ENCODE measurements at places on chromosomes 5 and 9. TPM values are rescaled to one million over a fixed set of nuclear protein-coding genes. Genes with fewer than 3 reads are reported as not detected.

Gene LARP1
- total RNA-seq: 203 TPM

Gene NEUROG1
- not detected for total RNA-seq

Gene GFPT2
- 0.33 TPM for total RNA-seq

Gene EGFLAM
- total RNA-seq: not detected

Gene CMYA5
- total RNA-seq: 0.07 TPM

Gene HTR4
- total RNA-seq: not detected

Gene NR6A1
- total RNA-seq: 1.8 TPM

Gene PHF24
- total RNA-seq: not detected

Gene F2RL2
- not detected for total RNA-seq

Gene IFNE
- not detected for total RNA-seq

Gene ADAMTS16
- not detected for total RNA-seq

Gene RNF208
- 5.0 TPM for total RNA-seq

Gene PRDM9
- total RNA-seq: not detected

Gene GLRA1
- total RNA-seq: not detected

Gene CXCL14
- total RNA-seq: not detected

Gene CA9
- total RNA-seq: 0.38 TPM

Gene SLCO6A1
- not detected for total RNA-seq

Gene DNAH5
- total RNA-seq: not detected

Gene SLC6A18
- not detected for total RNA-seq

Gene TSC1
- 19.7 TPM for total RNA-seq

Gene SLC22A4
- total RNA-seq: 2.0 TPM

Gene CDHR2
- total RNA-seq: 0.19 TPM

Gene PCDHB8
- total RNA-seq: not detected

Gene IL31RA
- 0.31 TPM for total RNA-seq

Gene PIK3R1
- 31.4 TPM for total RNA-seq

Gene PSD2
- not detected for total RNA-seq

Gene SMIM33
- total RNA-seq: 0.37 TPM

Gene OGN
- not detected for total RNA-seq

Gene IL9
- not detected for total RNA-seq

Gene SPATA31D4
- total RNA-seq: not detected

Gene LCN1
- 0.29 TPM for total RNA-seq

Gene NAA35
- 14.6 TPM for total RNA-seq

Gene SPINK7
- total RNA-seq: not detected
